Epithelial cell of proximal tubule (primary cell): ENCODE measurements at places on chromosomes 13 and 19.

GRCh38 chr13:49329831-49330545, 82.3 kb downstream of the CDADC1 start:
- DNase-seq, result no peak

- DNase-seq, result no peak
Observed at GRCh38 chr19:41233748-41234240, 14.8 kb downstream of the AXL start.

GRCh38 chr13:42924344-42924743, 67.7 kb downstream of the EPSTI1 start:
- DNase-seq, result no peak

DNA sequence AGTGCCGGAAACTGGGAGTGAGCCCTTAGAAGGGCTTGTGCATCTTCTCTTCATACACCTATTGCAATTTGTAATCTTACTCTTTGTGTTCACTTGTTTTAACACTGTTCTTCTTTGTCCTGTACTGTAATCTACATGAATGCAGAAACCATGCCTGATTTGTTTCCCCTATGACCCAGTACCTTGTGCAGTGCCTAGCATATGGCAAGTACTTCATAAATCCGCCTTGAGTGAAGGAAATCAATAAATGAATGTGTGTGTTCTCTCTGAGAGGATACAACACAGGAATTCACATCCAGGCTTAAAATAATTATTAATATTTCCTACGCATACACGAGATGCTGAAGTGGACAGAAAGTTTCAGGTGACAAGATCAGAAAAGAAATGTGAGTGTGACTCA, 172.6 kb downstream of the GPC6 start:
- no peak for DNase-seq

- no peak for DNase-seq
Observed at GRCh38 chr19:54345938-54346386, 7.0 kb upstream of the LILRA4 start.

- no peak for DNase-seq
Observed at GRCh38 chr13:61712621-61713020, 297.0 kb upstream of the PCDH20 start.

GRCh38 chr19:38869836-38870607, 8.1 kb downstream of the RINL start:
- no peak for DNase-seq

GRCh38 chr19:18419699-18420460, 682 bp downstream of the SSBP4 start:
- DNase-seq, result no peak
